Kidney epithelial cell (primary cell): ENCODE measurements at places on chromosomes 5 and 9. TPM values are rescaled to one million over a fixed set of nuclear protein-coding genes. Genes with fewer than 3 reads are reported as not detected.

PLCXD3 gene
- total RNA-seq, result 0.48 and 0.84 TPM in 2 replicates

DNA sequence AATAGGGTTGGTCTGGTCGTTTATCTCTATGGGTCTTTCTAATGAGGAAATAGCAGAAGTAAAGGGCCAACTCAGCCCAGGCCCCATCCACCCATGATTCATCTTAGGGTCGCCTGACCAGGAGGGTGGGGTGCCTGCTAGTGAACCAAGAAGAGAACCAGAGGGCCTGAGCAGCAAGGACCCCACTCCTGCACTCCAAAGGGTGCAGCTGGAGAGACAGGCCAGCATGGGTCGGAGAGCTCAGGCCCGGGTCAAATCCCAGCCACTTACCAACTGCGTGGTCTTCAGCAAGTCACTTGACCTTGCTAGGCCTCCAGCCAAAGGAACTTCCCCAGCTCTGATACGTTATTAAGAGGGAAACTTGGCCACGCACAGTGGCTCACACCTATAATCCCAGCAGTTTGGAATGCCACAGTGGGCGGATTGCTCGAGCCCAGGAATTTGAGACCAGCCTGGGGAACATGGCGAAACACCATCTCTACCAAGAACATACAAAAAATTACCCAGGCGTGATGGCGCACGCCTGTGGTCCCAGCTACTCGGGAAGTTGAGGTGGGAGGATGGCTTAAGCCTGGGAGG lies 4.3 kb downstream of the BBLN start:
- DNase-seq, result peak; percentile 12

CDH6 gene
- total RNA-seq, result 66.2 and 71.7 TPM in 2 replicates

DNA sequence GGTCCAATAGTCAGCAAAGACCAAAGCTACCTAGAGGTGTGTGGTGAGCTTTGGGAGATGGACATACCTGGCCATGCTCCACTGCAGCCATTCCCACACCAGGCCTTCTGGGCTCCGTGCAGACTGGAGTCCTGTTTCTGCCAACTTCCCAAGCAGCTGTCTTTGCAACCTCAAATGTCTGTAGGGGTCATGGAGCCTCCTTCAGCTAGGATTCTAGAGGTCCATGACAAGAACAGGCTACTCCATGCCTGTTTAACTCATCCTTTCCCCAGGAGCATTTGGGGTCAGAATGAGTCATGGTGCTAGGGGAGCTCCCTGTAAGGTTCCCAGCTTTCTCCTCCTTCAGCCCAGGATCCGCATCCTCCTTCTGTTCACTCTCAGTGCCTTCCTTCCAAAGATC lies 17.1 kb downstream of the VPS13A start:
- no peak for DNase-seq

FGD3 gene
- total RNA-seq, result 0.41 and 0.46 TPM in 2 replicates

DNA sequence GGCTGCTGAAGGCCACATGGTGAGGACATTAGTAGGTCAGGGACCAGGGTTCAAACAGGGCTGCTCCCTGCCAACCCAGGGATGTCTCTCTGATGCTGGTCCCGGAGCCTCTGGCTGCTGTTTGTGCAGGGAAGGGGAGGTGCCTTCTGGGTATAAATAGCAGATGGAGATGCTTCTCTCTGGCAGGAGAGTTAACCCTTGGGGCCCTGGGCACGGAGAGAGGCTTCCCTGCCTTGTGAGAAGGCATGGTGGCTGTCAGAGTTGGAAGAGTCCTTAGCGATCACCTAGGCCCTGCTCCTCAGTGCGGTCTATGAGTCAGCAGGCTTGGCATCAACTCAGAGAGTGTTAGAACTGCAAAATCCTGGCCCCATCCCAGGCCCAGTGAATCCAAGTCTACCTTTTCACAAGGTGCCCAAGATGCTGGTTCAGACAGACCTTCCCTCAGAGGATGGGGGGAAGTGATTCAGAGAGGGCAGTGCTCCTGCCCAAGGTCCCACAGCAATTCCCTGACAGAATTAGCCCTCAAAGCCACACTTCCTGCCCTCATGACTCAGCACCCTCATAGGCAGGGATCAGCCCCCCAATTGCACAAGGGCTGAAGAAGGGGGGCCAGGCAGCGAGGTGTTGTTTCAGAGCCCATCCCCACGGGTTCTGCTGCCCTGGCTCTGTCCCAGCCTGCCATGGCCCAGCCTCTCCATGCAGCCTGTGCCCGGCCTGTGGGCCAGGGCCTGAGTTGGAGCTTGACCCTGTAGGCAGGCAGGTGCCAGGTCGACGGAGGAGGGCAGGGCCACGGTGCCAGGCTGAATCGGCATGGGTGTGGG lies 25.6 kb downstream of the CAMK2A start:
- DNase-seq, result peak; percentile 73

DNA sequence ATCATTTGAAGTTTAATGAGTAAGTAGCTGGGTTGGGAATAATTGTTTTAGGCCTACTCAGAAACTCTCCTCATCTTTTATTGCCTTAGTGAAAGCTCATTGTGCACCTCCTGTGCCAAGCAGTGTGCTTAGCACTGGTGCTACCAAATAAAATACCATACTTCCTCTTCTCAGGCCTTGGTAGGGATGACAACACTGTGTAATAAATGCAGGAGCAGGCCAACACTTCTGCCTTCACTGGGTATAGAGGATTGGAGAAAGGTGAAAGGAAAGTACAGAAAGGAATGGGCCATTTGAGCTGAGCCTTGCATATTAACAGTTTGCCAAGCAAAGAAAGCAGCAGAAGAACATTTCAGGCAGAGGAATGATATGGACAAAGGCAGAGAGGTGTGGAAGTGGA lies 285.7 kb downstream of the NR3C1 start:
- no peak for DNase-seq

GRCh38 chr5:652773-653350 lies 40.3 kb downstream of the TPPP start:
- no peak for DNase-seq

GRCh38 chr5:151448038-151448985 lies 909 bp downstream of the SLC36A1 start:
- no peak for DNase-seq

- no peak for DNase-seq
Observed at GRCh38 chr9:136345281-136346156, 18.0 kb downstream of the DNLZ start.

- DNase-seq, result no peak
Observed at GRCh38 chr9:121699571-121700164, 48.2 kb downstream of the DAB2IP start.

DNA sequence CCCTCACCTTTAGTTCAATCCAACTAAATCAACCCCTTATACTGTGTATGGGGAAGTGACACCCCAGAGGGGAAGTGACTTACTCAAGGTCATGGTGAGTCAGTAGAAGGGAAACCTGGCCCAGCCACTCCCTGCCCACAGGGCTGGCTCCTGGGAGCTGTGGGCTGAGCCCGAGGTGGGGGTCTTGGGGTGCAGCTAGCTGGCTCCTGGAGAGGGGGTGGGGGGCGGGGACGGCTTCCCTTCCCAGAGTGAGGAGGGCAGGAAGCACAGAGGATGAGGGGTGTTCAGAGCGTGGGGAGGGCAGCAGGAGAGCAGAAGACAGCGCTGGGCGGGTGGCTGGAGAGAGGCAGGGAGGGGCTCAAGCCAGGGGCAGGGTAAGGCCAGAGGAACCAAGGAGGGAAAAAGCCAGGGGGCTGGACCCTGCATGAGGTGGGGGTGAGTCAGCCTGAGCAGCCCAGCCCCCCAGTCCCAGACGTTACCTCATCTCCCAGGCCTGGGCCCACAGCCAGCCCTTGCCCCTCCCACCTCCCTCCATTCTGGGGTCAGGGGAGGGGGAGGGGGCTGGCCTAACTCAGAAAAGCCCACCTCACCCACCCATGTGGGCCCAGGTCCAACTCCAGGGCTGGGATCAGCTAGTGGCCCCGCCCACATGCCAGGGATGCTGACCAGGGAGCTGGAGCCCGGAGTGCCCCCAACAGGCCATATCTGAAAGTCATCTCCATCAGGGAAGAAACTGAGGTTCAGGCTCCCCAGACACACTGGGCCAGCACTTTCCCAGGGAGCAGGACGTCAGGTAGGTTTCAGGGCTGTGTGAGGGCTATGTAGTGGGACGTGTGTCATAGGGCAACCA lies 2.8 kb downstream of the PDLIM7 start:
- peak; percentile 79 for DNase-seq

GRCh38 chr9:81649475-81650240 lies 39.7 kb downstream of the TLE1 start:
- DNase-seq, result no peak

DNA sequence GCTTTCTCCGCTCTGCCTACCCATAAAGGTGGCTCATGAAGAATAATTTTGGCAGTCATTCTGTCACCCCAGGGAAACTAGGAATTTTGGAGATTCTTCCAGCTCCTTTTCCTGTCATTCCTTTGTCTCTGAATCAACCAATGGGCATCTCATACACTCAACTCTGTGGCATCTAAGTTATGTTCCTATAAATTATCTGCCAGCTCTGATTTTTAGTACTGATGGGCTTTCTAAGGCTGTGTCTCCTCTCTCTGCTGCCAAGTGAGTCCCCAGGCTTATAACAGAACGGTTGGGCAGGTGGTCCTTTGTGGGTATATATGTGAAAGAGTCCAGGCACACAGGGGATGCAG lies 226.8 kb downstream of the NMUR2 start:
- no peak for DNase-seq

GRCh38 chr9:9924376-9924775 lies 688.4 kb downstream of the PTPRD start:
- DNase-seq, result no peak

DNA sequence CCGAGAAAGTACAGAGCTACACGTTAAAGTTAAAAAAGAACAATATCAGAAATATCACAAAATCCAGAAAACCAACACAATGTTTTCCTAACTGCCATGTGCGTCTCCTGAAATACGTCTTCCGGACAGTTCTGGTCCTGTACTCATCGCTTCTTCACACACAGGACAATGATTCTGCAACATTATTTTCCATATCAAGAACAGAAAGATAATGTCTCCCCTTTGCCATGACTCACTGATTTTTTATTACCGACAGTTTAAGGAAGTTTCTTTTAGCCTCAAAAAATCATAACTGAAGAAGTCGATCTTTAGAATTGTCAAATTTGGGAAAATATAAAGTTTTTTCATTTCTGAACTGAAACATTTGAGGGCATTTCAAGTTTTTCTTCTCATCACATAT lies 2.5 kb downstream of the TBC1D9B start:
- no peak for DNase-seq

DNA sequence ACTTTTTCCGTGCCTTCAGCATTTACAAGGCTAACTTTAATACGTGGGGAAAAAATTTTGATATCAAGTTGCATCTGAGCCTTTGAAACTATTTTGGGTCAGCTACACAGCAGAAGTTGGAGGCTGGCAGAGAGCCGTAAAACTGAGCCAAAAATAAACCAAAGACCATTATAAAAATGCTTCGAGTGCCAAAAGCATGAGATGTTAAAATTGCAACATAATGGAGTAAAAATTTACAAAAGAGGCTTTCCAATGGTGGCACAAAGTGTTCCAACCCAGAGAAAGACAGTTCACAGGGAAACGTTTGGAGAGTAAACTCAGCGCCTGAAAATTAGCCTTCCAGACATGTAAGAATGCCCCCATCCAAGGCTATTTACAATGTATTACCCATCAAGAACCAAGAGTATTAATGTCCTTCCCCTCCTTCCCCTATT lies 190.3 kb downstream of the TLE1 start:
- DNase-seq, result no peak

VPS13A gene
- total RNA-seq, result 13.8 and 16.3 TPM in 2 replicates

DNA sequence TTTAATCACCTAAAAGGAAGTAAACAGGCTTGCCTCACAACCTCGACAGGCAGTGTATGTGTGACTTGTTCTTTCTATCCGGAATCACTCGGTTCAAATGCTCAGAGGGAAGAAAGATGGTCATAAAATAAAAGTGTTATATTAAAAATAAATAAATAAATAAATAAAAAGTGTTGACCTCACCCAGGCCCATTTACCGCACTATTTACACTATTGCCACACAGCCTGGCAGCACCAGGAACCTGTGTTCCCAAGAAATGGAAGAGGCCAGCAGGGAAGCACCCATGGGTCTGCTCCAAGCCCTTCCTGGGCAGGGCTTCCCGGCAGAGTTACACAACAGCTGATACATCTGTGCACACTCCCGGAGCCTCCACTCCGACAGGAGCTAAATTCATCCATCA lies 127.9 kb downstream of the EFNA5 start:
- DNase-seq, result peak; percentile 67

- no peak for DNase-seq
Observed at GRCh38 chr5:10703676-10704075, 57.4 kb downstream of the DAP start.

DNA sequence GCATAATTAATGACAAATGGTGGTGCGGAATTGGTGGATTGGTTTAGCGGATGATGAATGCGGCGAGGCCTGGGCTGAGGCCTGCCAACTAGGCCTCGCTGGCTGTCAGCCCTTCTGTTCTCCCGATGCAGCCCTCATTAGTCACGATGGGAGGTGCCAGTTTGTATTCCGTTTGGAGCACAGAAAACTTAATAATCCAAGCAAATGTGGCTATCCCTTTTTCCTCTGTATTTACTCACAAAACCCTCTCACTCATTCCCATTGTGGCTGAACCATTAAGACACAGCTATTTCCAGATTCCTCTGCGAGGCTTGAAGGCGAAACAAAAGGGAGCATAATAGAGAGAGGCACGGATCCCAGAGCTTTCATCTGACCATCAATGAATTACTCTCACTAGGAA lies 114.3 kb downstream of the MVB12B start:
- no peak for DNase-seq

GRCh38 chr9:6351737-6352136 lies 23.6 kb downstream of the TPD52L3 start:
- no peak for DNase-seq

DNA sequence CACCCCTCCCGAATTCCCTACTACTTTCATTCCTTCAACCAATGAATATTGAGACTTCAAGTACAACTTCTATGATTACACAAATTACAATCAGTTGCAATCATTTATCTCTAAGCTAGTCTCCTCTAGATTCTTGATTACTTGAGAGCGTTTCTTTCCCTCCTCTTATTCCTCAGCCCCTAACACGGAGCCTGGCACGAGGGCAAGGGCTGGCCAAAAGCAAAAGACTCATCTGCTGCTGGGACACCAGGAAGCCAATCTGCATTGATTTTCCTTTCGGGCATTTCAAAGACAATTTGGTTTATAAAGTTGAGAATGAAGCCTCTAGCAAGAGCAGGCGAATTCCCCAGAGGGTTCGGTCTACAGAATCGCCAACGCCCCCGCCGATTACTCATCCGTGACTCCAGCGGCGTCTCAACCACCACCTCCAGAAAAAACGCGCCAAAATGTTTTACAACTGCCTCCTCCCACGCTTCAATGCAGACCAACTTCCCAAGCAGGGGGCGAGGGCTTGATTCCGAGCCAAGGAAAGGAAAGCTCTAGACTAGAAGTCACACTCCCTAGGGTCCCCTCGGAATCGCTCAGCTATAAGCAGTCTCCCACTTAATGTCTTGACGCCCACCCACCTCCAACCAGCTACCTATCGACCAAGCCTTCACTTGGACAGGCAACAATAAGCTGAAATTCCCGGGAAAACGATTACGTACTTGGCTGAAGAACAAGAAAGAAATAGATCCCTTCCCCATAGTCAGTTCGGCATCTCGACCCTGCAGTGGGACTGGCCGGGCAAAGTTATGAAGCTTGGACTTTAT lies 1.5 kb downstream of the PCSK1 start:
- DNase-seq, result no peak

DNA sequence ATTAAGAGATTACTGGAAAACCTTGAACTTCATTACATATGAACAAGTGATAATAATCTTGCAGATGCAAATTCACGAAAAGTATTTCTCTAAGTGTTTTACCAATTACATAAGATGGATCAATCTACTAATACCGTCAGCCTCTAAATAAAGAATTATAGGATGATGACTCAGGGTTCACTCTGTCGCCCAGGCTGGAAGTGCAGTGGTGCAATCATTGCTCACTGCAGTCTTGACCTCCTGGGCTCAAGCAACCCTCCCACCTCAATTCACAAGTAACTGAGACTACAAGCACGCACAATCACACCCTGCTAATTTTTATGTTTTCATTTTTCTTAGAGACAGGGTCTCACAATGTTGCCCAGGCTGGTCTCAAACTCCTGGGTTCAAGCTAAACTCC lies 56.1 kb downstream of the CHD1 start:
- no peak for DNase-seq
